T-helper 17 cell (primary cell): ENCODE measurements at places on chromosomes 13 and 19.
A peak's percentile ranks its signal among the peaks of the same experiment; 100 is the strongest.

DNA sequence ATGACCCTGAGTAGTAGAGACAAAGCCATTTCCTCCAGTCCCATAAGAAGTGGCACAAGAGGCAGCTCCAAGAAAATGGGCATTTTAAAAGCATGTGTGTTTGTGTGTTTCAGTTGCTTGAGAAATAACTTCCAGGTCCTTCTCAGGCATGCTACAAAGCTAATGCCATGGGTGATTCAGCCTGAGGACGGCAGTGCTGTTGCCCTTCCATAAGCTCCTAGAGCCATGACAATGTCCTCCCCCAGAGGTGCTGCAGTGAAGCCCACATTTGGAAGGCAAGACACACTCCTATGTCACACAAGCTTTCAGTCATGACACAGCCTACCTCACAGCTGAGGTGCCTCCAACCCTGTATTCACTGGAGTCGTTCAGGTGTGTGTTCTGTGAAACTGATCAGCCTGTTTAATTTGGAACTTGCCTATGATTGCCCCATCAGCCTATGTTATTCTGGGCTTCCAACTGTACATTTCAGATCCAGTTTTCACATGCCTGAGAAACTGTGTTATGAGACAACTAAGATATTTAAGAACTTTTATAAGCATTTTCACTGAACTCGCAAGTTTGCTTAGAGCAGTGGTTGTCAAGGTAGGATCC is 213.6 kb downstream of the FOXO1 start:
- DNase-seq = no peak
- no peak overlapping the region for H3K27ac ChIP-seq
- H3K4me3 ChIP-seq = no peak overlapping the region
- peaks cover 2% of the 10 kb centered on the region for H3K36me3 ChIP-seq

DNA sequence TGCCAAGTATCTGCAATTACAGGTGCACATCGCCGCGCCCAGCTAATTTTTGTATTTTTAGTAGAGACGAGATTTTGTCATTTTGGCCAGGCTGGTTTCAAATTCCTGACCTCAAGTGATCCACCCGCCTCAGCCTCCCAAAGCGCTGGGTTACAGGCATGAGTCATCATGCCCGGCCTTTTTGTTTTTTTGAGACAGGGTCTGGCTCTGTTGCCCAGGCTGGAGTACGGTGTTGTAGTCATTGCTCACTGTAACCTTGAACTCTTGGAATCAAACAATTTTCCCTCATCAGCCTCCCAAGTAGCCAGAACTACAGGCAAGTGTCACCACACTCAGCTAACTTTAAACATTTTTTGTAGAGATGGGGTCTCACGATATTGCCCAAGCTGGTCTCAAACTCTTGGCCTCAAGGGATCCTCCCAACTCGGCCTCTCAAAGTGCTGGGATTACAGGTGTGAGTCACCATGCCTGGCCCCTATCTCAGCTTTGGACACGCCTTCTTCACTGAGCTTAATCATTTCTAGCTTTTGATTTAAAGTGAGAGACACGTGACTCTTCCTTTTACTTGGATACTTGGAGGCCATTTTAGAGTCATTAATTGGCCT is 4.0 kb upstream of the IRGC start:
- no peak overlapping the region for H3K4me3 ChIP-seq
- peaks cover 33% of the 10 kb centered on the region for H3K27me3 ChIP-seq

- no peaks in the 10 kb centered on the region for H3K36me3 ChIP-seq
- H3K4me3 ChIP-seq = peak overlapping the region; percentile 25
- no peak for DNase-seq
These were observed 29.6 kb downstream of the ELL start for GRCh38 chr19:18491995-18492953.

DNA sequence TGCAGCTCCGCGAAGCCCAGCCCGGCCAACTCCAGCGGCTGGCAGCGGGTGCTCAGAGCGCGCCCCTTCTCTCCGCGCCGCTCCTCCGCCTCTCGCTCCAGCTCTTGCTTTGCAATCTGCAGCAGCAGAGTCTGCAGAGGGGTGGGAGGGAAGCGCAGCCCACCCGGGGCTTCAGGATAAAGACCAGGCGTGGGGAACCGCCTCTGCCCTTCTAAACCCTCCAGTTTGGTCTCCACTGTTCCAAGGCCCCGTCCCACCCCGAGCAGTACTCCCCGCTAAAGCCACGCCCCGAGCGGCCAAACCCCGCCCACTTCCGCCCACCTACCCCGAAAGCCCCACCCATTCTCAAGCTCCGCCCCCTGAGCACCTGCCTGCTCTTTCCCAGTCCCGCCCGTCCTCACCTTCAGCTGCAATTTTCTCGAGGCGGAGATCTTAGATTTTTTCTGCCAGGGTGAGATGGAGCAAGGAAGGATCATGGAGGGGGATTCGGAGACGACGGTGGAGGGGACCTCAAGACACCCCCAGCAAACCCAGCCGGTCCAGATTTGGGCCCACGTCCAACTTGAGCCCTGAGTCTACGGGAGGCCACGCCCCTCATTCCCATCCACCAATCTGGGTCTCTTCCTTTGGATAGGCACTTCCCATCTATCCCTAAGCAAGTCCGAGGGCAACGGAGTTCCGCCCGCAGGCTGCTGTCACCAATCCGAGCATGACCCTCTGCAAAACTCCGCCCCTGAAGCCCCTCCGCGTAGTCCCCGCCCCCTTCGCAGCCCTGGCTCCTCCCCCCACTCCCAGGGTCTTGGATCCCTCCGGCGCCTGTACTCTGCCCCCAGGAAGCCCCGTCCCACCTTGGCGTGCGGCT is 1.1 kb downstream of the TNNI3 start:
- peak overlapping the region; percentile 62 for H3K4me3 ChIP-seq
- H3K27ac ChIP-seq = no peak overlapping the region
- no peak for DNase-seq
- peaks cover 25% of the 10 kb centered on the region for H3K27me3 ChIP-seq

DNA sequence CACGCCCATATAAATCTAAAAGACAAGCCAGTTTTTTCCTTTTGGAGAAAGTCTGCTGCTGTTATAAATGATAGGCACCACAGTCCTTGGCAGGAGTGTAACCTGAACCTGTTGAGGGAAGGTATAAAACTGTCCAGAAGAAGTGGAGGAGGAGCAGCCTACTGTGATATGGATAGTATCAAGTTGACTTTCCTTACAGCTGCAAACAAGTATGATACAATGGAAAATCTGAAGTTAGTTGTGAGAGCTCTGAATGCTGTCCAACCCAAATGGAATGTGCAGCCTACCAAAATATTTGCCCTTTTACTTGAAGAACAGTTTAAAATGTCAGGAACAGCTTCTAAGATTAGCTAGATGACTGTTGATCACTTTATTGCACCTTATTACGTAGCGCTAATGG is 399.6 kb downstream of the FGF14 start:
- no peaks in the 10 kb centered on the region for H3K4me1 ChIP-seq
- DNase-seq = no peak
- H3K27me3 ChIP-seq = no peaks in the 10 kb centered on the region
- H3K36me3 ChIP-seq = no peaks in the 10 kb centered on the region

DNA sequence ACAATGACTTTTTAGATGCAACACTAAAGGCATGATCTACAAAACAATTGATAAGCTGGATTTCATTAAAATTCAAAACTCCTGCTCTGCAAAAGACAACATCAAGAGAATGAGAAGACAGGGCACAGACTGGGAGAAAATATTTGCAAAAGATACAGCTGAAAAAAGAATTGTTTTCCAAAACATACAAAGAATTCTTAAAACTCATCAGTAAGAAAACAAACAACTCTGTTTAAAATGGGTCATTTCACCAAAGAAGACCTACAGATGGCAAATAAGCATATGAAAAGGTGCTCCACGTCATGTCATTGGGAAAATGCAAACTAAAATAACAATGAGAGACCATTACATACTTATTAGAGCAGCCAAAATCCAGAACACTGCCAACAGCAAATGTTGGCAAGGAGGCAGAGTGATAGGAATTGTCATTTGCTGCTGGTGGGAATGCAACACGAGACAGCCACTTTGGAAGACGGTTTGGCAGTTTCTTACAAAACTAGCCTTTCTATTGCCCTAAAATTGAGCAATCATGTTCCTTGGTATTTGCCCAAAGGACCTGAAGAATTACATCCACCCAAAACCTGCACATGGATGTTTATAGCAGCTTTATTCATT is 39.2 kb downstream of the FLT1 start:
- no peaks in the 10 kb centered on the region for H3K4me1 ChIP-seq
- H3K27me3 ChIP-seq = peaks cover 18% of the 10 kb centered on the region
- no peak for DNase-seq
- no peak overlapping the region for H3K4me3 ChIP-seq

DNA sequence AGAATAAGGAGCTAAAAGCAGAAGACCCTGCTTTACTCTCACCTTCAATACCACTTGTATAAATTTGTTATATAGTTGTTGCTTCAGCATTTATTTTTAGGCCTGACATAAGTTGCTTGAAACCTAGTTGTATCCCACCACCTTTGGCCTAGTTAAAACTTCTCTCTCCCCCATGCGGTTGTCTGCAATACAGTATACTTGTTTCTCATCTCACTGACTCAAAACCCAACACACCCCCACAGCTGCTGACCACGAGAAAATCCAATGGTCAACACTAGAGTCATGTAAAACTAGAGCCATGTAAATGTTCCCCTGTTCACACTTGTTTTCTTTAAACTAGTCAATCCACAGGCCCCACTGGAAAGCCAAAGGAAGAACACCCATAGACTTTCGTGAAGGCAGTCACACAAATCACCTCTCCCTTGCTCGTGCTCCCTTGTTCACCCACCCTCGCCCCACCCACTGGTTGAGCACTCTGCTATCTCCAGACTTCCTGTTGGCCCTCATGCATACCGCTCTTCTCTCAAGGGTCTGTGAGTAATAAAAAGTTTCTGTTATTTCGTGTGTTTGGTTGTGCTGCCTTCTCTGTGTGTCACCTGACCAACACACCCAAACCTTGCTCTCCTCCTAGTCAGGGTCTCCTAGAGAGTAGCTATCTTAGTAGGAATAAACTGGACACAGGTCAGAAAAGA is 12.9 kb upstream of the CCDC169 start:
- no peak overlapping the region for H3K27ac ChIP-seq
- peaks cover 5% of the 10 kb centered on the region for H3K4me1 ChIP-seq
- peaks cover 2% of the 10 kb centered on the region for H3K36me3 ChIP-seq

DNA sequence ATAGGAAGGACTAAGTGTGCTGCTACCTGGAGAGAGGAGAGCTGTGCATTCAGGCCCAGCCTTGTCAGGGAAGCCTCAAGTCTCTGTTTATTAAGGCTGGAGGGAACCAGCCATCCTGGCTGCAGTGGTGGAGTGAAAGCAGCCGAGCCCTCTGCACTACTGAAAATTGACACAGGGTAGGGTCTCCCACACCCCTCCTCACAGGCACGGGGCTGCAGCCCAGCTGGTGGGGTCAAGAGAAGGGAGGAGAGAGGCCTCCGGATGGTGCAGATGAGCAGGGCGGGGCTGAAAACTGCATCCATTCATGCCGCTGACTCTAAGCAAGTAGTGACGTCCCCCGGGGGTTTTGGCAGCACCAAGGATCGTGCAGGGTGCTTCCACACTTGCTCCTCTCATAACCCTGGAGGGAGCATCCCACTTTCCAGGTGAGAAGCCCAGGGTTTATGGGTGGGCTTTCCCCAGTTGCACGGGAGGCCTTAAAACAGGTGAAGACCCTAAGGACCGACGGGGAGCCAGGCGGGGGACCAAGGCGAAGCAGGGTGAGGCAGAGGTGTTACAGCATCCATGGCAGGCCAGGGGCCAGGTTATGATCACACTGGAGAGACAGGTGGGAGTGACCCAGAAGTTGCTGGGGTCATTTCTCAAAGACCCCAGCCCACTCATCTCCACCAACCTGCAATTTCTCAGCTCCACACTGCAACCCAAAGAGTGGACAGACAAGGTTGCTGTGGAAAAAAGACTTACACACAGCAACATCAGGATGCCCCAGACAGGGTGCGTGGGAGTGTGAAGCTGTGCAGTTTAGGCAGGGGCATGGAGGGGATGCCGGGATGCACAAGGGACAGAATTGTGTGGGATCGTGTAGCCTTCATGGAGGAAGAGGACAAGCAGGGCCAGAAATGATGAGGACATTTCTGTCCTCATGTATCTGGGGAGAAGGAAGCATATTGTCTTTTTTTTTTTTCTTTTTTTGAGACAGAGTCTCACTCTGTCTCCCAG is 36.8 kb downstream of the VSTM2B start:
- H3K27me3 ChIP-seq = peaks cover 39% of the 10 kb centered on the region
- no peak overlapping the region for H3K27ac ChIP-seq
- DNase-seq = no peak
- no peaks in the 10 kb centered on the region for H3K36me3 ChIP-seq
- H3K4me1 ChIP-seq = no peaks in the 10 kb centered on the region
